ENCODE measurements at places on chromosomes 3 and 15.
A peak's percentile ranks its signal among the peaks of the same experiment; 100 is the strongest.

DNA sequence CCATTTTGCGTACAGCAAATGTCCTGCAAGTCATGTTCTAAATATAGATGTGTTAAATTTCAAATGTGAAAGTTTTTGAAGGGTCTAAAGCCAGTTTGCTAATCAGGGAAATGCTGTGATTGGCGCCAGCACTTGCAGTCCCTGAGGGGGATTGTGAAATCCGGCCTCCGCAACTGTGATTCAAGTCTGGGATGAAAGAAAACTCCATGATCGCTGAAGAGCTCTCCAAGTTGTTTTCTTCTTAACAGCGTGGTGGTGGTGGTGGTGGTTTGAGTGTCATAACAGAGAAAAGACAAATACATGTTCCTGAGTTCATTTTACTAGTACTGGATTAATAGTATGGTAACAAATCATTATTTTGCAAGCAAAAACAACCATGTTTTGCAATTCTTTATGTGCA, 51.8 kb downstream of the MITF start:
- DNase-seq = peak; percentile 41

DNA sequence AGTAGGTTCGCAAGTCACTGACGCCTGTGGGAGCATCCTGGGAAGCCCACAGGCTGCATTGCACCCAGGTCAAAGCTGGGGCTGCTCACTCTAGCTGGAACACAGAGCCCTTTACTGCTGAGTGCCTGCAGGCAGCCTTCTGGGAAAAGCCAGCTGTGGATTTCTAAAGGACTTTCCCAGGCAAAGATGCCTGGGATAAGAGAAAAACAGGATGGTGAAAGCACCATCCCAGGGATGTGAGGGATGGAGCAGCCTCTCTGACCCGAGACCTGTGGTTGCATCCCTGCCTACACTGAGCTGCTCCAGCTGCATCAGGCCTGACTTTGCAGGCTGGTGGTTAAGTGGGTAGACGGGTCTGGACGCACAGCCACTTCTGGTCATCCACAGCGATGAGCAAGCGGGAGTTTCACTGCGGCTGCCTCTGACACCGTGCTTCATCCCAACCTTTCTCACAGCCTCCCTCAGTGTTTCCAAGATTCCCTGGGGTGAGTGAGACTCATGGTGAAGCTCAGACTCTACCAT, 52.5 kb upstream of the AMOTL2 start:
- no peak for DNase-seq

DNA sequence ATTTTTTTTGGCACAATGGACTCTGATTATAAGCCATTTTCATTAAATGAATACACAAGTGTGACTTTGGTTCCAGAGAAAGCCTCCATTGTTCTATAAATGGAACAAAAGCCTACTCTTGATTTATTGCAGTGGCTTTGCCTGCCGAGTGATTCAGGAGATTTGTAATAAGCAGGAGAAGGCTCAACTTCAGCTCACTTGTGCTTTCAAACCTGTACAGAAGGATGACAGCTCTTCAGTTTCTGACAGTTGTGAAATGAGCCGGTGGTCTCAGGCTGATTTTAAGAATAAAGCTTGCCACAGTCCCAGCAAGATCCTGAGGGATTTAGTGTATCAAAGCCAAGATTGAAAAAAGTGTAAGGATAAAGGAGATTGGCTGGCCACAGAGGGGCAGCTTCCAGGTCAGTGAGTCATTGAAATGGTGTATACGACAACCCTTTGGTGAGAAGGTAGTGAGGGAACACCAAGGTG, 438.8 kb upstream of the TGFBR2 start:
- DNase-seq = no peak

- DNase-seq = no peak
These were observed 94.1 kb downstream of the FAM43A start for GRCh38 chr3:194779729-194780224.

DNA sequence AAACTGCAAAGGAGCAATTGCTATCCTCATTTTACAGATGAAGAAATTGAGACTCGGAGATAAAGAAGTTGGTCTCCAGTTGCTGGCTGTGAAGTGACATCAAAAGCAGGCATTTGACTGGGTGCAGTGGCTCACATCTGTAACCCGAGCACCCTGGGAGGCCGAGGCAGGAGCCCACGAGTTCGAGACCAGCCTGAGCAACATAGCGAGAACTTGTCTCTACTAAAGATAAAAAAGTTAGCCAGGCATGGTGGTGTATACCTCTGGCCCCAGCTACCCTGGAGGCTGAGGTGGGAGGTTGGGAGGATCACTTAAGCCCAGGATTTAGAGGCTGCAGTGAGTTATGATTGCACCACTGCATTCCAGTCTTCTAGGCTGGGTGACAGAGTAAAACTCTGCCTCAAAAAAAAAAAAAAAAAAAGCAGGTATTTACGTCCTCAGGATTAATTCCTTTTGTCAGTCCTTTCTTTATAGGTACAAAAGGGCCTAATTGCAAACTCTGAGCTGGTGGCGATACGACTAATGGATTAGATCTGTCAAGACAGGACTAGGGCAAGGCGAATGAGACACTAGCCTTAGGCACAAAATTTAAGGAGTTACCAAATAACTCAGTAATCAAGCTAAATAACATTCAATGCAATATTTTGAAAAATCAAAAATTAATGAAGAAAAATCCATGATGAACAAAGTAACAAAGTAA, 5.9 kb upstream of the DNASE1L3 start:
- no peak for DNase-seq

- no peak for DNase-seq
These were observed 20.8 kb downstream of the SLC12A8 start for GRCh38 chr3:125191730-125192129.

DNA sequence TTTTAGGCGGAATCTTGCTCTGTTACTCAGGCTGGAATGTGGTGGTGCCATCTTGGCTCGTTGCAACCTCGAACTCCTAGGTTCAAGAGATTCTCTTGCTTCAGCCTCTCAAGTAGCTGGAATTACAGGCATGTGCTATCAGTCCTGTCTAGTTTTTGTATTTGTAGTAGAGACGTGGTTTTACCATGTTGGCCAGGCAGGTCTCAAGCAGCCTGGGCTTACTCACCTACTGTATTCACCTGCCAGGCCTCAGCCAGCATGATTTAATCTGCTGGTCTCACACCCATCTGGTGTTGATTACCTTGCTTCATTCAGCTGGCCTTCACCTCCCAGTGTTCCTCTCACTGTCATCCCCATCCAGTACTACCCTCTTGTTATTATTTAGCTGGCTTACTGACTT, 102.0 kb downstream of the IL12A start:
- no peak for DNase-seq

DNA sequence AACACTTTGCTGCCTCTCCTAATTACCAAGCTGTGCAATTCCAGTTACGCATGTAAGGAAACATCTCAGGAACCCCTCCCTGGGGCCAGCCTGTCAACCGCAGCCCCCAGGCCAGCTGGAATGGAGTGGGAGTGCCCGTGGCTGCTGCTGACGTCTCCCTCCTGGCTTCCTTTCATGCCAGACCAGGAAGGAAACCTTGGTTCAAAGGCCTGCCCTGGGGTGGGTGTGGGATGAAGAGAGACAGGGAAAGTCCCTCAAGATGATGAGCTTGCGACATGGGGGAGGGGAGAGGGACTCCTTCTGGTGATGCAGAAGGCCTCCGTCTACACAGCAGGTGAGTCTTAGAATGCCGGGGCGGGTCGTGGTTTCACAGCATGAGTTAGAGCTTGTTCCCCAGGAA, 11.4 kb upstream of the CYP11A1 start:
- DNase-seq = no peak

DNA sequence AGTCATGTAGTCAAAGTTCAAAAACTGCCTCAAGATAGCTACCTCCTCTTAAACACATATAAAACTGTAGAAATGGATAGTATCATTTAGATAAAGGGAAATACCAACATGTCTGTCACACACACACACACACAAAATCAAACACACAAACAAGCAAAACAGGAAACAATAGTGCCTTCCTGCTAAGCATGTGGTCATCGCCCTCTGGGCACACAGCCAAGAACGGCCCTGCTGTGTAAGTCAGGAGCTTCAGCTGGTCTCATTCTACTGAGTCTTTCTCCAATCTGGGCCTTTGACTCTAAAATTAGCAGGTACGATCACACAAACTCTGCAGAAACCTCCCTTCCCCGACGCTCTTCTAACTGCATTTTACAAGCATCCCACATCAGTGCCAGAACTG, 272.2 kb upstream of the CHRNA7 start:
- peak; percentile 33 for DNase-seq

DNA sequence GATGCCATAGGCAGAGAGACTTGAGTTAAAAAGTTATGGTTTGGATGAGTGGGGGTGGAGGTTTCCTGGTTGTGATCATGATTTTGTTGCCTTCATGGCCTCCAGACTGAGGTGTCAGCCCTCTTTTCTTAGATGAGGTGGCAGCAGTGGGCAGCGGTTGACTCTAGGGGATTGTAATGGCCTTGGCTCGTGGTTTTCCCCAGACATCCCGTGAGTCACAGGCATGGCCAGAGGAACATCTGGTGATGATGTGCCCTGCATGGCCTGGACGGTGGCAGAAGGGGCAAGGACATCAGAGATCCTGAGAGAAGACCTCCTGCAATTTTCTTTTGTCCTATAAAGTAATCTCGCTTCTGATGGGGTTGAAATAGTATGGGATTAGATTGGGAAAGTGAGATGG, 12.4 kb downstream of the RETNLB start:
- DNase-seq = no peak

DNA sequence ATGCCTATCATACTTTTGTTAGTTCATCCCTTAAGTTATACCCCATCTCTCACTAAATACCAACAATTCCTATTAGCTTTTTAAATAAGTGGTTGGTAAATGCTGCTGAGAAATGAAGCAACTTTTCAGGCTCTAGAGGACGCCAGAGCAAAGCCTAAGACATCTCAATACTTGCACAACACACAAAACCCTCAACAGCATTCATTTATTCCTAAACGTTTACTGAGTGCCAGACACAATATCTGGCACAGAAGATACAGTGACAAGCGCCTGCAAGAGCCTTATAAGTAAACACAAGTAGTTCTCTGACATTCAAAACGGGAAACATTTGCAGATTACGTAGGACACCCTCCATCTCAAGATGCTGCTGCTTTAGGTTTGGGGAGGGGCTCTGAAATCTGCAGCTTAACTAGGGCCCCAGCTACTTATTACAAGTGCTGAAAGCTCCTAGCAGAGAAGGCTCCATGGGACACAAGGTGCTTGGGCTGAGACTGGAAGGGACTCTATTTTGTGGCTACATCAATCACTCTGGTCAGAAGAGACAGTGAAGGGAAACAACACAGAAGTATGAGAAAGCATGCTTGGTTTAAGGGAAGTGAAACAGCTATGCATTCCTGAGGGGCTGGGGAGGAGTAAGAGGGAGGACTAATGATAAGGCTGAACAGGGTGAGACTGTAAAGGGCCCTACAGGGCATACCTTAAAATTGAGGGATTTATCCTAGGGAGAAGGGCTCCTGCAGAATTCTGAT, 311.3 kb downstream of the PLCL2 start:
- no peak for DNase-seq

DNA sequence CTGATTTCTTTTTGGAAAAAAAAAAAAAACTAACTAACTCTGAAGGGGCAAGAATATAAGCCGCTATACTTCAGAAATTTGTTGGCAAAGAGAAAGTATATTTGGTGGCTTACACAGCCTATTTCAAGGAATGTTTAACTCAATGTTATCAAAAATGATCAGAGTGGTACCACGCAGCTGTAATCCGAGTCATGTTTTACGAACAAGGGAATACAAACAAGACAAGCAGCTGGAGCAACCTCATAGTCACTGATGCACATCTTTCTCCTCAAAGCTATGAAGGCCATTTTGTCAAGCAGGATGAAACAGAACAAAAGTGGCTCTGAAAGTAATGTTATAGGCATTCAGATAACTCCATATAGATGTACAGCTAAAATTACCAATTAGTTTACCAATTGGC, 81.2 kb downstream of the SCAPER start:
- no peak for DNase-seq

DNA sequence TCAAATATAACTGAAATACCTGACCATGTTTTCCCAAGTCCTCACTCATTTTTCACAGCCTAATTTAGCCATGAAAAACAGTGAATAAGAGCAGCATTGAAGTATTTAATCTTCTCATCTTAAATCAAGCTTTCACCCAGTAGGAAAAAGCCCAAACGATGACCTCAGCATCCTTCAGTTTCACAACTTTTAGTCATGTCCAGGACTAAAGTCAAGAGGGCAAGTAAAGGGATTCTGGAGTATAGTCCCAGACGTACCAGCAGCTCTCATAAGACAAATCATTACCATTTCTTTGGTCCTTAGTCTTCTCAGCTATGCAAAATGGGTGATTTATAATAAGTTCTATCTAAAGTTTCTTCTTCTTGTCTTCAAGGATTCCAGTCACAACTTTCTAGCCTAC, 237.3 kb downstream of the IL5RA start:
- DNase-seq = no peak

DNA sequence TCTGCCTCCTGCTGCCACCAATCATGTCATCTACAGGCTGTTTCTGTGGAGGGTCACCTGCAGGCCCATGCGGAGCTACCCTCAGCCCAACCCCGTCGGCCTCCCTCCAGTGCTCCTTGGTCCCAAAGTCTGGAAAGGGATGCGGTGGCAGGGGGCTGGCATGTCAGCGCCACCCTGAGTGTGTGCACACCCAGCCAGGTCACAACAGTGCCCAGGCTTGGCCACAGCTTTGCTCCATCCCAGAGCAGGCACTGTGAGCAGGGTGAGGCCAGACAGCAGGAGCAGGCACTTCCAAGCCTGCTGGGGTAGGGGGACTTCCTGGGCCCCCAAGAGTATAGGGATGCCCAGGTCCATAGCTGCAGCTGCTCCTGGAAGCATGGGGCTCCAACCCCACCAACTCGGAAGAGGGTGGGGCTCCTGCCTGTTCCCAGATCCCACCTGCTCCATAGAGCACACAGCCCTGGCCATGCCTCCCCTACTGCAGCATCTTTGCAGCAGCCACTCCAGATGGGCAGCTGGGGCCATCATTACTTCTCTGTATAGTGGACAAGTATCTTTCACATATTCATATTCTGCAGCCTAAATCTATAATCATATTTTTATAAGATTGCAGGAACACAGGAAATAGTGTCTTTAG, 109.3 kb downstream of the CBLB start:
- no peak for DNase-seq

- no peak for DNase-seq
These were observed 15.3 kb downstream of the H1-8 start for GRCh38 chr3:129558081-129558771.

DNA sequence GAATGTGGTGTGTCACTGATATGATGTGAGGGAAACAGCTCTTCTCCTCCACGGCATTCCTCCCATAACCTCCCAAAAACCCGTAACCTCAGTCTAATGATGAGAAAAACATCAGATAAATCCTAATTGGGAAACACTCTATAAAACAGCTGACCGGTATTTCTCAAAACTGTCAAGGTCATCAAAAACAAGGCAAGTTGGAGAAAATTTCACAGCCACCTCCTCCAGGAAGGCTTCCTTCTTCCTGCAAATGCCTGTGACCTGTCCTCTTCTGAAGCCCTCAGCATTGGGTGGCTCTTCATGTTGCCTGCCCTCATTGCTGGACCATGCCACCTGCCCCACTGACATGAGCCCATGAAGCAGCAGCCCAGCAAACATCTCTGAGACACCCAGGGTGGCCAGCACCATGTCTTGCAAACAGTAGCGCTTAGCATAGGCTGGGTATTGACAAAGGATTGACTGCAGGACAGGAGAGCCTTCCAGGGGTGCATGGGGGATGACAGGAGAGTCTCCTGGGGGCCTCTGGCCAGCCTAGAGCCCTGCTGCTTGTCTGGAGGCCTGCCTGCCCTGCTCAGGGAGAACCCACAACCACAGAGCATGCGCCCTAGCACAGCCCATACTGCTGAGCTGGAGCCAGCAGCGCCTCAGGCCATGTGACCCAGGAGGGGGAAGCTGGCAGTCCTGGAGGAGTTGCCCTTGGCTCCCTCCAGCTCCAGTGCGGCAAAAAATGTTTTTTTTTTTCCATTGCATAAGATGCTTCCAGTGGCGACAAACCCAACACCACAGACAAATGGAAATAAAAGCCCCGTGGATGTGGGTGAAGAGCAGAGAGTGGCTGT, 49.7 kb downstream of the XXYLT1 start:
- DNase-seq = peak; percentile 50

Measured in left colon (tissue), 2 donors.